GM12864 (cell line): ENCODE measurements at places on chromosomes 2 and 18.

GRCh38 chr2:219451661-219452360, 17.2 kb downstream of the SPEG start:
- DNase-seq = no peak

DNA sequence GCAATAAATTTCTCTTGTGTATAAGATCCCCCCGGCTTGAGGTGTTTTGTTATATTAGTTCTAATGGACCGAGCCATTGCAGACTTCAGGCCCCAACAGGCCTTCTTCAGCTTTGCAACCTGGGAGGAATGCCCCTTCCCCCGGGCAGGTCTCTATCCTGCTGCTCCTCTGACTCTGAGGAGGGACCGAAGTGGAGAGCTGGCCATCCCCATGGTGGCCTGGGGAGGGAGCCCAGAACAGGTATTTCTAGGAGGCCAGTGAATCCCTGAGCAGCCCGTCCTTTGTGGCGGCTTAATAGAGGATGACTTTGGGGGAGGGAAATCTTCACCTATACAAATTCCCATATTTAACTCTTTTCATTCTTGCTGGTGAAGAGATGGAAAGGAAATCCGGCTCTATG, 715.8 kb upstream of the SOX11 start:
- DNase-seq = no peak

DNA sequence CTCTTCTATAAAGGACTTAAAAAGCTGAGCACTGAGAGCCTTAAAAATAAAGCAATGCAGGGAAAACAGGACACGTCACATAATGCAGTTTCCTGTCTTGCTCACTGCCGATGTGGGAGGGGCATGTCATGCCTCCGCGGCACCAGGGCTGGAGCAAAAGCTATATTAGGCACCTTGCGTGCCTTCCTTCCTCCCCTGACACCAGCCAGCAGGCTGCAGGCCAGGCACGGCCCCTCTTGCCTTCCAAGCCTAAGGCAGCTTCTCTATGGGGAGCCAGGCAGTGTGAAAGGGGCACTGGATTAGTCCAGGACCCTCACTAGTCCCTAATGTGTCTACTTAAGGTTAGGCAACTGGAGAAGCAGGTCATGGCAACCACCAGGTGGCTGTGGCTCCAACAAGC, 26.3 kb downstream of the MRPL35 start:
- DNase-seq = peak; percentile 57

- peak; percentile 77 for DNase-seq
These were observed 2.8 kb downstream of the CYTIP start for GRCh38 chr2:157441072-157441454.

DNA sequence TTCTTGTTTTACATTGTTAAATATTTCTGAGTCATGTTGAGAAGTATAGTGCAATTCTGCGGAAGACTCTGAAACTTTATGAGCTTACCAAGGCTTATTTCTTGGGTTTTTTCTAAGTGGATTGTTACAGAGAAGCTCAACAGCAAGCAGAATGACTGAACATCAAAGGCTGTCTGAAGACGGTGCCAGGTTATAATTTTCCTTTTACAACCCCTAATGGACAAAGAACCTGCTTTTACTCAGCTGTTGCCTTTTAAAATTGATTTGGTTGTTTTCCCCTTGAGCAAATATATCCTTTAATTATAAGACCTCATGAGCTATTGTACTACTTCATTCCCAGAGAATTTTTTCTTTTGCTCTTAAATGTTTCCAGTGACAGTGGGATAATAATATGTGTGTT, 41.6 kb downstream of the LAMA3 start:
- DNase-seq = no peak

- peak; percentile 50 for DNase-seq
These were observed 38.3 kb downstream of the DHRS9 start for GRCh38 chr2:169107645-169108044.

- DNase-seq = no peak
These were observed 298.7 kb upstream of the COL3A1 start for GRCh38 chr2:188675391-188676009.
